ENCODE measurements at places on chromosomes 5 and 9.
A peak's percentile ranks its signal among the peaks of the same experiment; 100 is the strongest.

DNA sequence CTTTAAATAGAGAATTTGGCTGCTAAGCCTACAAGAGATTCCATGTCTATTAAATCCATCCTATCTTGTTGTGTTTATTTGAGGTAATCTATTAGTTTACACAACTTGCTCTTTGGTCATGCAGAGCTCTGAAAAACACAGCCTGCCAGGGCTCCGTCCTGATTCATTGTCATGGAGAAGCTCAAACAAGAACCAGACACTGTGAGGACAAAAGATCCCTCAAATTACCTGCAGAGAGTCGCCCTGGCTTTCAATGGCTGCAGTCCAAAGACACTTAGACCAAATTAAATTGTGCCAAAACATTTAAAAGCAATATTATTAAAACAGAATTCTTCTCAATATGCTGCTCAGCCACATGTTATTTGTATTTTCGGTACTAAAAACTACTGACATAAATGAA, 60.1 kb downstream of the CDH18 start:
- no peak overlapping the region for H3K27ac ChIP-seq
- no peak overlapping the region for H3K4me3 ChIP-seq
- no peaks in the 10 kb centered on the region for H3K36me3 ChIP-seq
- peaks cover 32% of the 10 kb centered on the region for H3K4me1 ChIP-seq

DNA sequence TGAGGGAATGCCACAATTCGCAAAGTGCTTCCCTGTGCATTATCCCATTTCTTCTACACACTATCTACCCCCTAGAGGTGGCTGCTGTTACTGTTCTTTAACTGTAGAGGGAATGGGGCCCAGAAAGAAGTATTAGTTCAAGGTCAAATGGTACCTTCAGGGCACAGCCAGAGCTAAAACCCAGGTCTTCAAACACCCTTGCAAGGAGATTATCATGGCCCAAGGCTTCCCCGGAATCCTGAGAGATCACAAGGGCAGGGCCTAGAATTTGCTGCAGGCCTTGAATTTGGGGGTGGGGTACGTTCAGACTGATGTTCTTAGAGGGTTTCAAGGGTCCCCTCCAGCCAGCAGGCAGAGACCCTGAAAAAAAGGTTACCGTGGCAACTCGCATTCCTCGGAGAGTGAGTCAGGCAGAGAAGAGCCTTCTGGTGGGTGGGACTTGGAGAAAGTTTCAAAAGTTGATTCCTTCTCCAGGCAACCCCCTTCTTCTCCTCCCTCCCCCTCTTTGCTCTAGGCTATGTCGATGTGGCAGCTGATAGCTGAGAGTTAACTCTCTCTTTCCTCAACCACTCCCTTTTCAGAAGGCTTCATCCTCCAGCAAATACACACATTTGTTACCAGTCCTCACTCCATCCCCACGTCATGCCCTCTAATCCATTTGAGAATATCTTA, 1.9 kb downstream of the SPARC start:
- peak; percentile 94 for DNase-seq
- H3K27me3 ChIP-seq = no peaks in the 10 kb centered on the region
- peak overlapping the region; percentile 84 for H3K4me3 ChIP-seq
- no peaks in the 10 kb centered on the region for H3K36me3 ChIP-seq
- H3K27ac ChIP-seq = peak overlapping the region; percentile 84

DNA sequence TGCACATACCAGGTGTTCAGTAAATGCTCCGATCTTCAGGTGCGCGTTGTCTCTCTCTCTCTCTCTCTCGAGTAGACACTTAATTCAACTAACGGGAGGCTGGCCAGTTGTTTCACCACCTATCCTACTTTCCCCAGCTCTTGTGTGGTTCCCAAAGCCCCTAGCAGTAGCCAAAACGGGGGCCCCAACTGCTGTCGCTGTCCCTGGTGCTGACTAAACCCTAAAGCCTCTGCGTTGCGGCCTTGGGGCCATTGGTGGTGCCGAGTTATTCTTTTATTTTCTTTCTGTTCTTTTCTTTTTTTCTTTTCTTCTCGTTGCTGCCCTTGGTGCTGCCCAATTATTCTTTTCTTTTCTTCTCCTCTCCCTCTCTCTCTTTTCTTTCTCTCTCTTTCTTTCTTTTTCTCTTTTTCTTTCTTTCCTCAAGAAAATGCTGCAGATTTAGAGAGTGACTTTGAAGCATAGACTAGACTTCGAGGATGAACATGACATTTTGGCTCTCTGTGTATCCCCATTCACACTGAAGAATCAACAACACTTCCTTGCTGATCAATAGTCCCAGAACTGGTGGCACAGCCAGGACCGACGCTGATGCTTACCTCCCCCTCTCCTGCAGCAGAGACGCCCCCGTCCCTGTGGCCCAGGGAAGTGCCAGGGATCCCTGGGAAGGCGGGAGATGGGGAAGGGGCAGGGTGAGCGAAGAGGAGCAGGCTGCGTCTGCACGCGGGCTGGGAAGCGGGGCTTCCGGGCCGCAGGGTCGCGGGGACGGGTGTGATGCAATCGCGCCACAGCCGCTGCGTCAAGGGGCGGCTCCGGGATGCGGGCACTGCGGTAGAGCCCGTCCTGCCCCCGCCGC, at the start of gene FBLL1:
Gene FBLL1, plus strand, starts transcription at position 785 of the 853 bp plus-strand sequence. CDS start 200 bp downstream, outside the sequence.
- peaks cover 26% of the 10 kb centered on the region for H3K27me3 ChIP-seq
- peaks cover 21% of the 10 kb centered on the region for H3K4me1 ChIP-seq
- peak within 1 kb of the TSS; percentile 56 for H3K4me3 ChIP-seq
- H3K27ac ChIP-seq = no peak within 1 kb of the TSS
- H3K36me3 ChIP-seq = no peaks in the 10 kb centered on the region

GRCh38 chr9:68970151-68970550, 43.8 kb downstream of the PRKACG start:
- no peaks in the 10 kb centered on the region for H3K4me1 ChIP-seq
- H3K36me3 ChIP-seq = no peaks in the 10 kb centered on the region
- DNase-seq = no peak

DNA sequence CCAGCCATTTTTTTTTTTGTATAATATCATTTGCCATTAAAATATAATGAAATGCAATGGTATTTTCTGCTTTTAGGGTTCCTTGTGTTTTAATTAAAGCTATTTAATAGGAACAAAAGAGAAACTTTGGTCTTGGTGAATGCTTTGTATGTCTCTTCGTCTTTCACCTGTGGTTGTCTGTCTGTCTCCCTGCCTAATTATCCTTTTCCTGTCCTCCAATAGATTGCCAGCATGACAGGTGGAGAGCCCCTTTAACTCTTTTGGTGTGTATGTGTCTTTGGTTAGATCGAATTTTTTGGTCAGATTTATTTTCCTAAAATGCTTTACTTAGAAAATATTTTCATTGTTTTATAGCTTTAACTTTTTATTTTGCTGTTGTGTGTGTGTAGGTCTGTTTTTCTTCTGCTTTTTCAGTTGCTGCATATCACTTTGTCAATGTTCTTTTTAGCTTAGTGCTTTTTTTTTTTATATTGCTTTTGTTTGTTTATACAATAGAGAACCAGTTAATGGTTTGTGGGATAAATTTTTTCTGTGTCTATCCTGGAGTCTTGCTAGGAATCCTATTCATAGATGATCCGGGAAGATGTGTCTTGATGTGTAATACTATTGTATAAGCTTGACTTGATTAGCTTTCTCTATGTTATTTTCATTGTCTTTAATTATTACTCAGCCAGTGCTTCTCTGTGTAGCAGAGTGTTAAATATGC, 8.6 kb downstream of the CHMP5 start:
- H3K4me3 ChIP-seq = no peak overlapping the region
- no peak for DNase-seq
- H3K36me3 ChIP-seq = peaks cover 48% of the 10 kb centered on the region
- H3K4me1 ChIP-seq = no peaks in the 10 kb centered on the region
- H3K27ac ChIP-seq = no peak overlapping the region
- H3K27me3 ChIP-seq = no peaks in the 10 kb centered on the region

DNA sequence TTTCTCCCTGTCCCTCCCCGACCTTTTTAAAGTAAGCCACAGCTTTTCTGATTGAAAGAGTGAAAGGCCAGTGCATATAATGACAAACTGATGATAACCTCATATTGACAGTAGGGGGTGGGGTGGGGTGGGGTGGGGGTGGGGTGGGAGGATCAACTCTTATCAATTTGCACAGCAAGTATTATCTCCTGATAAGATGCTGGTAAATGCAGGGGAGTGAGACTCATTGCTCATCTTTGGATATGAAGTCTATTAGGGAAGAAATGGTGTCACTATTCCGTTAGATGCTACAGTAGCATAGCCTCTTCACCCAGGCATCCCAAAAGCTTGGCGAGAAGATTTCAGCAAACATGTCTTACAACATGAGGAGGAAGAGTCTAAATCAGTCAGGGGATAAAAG, 38.9 kb upstream of the HMGCS1 start:
- no peak for DNase-seq
- no peak overlapping the region for H3K4me3 ChIP-seq
- H3K27ac ChIP-seq = no peak overlapping the region

DNA sequence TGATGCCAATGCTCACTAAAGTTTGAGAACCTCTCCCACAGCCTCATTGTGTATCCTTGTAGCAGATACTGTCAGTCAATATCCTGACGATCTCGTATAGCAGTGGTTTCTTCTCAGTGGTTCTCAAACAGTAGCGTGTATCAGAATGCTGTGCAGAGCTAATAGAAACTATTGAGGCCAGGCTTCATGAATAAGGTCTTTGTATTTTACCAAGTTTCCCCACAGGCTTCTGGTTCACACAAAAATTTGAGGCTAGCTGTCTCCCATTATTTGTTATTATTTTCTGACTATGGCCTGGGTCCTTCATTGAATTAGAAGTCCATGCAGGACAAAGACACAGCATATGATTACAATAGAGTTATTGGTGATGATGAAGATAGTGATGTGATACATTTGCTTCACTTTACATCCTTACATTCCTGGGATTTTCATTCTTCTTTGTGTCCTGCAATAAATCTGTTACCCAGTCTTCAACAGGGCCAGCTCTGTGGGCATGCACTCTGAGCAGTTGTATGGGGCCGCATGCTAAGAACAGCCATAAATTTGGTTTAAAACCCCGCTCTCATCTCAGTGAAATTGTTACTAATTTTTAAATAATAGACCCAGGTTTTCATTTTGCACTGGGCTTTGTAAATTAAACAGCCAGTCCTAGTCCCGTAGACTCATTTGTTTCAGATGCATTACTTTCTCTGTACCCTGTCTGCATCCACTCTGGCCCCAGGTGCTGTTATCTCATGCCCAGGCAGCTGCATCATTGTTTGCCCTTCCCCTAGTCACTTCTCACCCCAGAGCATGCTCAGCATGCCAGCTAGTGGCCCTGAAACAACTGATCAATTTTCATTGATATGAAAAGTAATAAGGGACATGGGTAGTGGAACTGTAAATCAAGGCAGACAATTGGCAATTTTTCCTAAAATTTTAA, 199.9 kb upstream of the PIK3R1 start:
- H3K36me3 ChIP-seq = no peaks in the 10 kb centered on the region
- H3K27me3 ChIP-seq = no peaks in the 10 kb centered on the region
- H3K27ac ChIP-seq = no peak overlapping the region
- no peak for DNase-seq

DNA sequence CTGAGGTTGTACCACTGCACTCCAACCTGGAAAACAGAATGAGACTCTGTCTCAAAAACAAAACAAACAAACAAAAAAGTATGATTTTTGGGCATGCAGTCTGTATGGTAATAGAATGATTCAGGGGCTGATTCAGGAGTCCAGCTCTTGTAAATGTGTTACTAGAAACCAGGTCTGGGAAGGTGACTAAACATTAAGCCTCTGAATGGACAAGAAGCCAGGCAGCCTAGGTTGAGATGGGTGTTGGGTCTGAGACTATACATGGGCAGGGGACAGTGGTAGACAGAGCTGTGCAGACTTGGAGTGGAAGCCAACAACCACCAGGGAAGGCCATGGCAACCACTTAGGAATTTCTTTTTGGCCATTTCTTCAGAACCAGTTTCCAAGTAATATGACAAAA, 64.9 kb upstream of the TLE1 start:
- H3K27me3 ChIP-seq = no peaks in the 10 kb centered on the region
- H3K4me1 ChIP-seq = peaks cover 12% of the 10 kb centered on the region
- H3K36me3 ChIP-seq = no peaks in the 10 kb centered on the region
- no peak overlapping the region for H3K27ac ChIP-seq

DNA sequence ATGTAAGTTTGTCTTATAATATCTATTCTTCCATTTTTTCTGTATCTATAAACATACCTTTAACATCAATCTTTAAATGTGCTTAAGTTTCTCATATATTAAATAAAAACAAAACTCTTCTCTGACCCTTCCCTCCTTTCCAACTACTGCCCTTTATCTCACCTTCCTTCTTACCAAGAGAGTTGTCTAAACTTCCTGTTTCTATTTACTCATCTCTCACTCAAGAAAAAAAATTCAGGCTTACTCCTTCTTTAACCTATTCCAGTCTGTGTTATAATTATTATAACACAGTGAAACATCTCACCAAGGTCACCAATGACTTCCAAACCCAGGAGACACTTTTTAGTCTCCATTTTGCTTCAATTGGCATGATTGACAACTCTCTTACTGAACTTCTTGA, 140.9 kb downstream of the CCDC171 start:
- no peak overlapping the region for H3K4me3 ChIP-seq
- peaks cover 3% of the 10 kb centered on the region for H3K4me1 ChIP-seq
- no peaks in the 10 kb centered on the region for H3K27me3 ChIP-seq
- no peak for DNase-seq

DNA sequence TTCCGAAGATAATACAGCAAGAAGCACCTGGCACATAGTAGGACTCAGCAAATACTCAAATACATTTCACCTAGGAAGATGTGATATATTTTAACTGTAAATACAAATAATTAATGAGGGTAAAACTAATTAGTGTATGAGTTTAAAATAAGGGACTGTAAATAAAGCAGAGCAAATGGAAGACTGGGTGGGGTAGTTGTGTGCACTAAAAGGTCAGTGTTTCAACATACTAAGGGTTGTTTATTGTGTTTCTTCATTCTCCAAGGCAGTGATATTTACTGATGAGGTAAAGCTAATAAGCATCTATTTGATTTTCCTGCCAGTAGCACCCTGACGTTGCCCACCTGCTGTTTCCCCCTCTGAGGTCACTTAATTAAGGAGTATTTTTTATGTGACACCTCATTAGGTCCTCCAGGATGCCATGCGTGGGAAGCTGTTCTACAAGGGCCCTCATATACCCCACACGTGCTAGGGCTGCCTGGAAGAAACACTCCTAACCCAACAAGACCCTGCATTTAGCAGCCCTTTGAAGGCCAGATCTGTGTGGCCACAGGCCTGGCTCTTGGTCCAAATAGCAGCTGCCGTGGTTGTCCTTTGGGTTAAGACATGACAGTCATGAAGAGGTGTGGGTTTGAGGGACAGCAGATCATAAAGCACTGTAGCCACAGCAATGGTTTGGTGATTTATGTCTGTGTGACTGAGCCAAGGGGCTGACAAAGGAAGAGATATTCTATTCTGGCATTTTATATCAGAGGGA, 97.5 kb upstream of the RPS23 start:
- peaks cover 3% of the 10 kb centered on the region for H3K4me1 ChIP-seq
- no peak for DNase-seq
- H3K27me3 ChIP-seq = no peaks in the 10 kb centered on the region
- no peaks in the 10 kb centered on the region for H3K36me3 ChIP-seq

All from GM23338 (cell line).